ENCODE measurements at places on chromosomes 6 and 20.

- DNase-seq, result no peak
Observed at GRCh38 chr6:42302411-42302810, 84.8 kb upstream of the MRPS10 start.

DNA sequence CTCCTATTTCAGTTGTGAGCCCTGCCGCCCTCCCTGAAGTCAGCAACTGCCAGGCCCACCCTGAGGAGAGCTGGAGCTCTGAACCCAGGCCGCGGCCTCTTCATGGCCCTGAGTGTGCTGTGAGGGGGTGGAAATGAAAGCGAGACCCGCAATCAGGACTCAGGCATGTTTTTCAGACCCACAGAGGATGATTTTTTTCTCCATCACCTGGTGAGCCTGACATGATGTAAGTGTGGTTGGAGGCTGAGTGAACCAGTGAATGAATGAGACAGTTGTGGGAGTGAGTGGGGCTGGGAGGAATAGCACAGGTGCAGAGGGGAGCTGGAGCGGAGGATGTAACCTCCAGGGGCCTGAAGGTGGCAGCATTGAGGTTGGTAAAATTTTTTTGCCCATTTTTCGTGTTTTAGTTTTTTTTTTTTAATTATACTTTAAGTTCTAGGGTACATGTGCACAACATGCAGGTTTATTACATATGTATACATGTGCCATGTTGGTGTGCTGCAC lies 18.3 kb downstream of the RAET1L start:
- no peak for DNase-seq

- no peak for DNase-seq
Observed at GRCh38 chr6:802701-803100, 109.8 kb upstream of the EXOC2 start.

DNA sequence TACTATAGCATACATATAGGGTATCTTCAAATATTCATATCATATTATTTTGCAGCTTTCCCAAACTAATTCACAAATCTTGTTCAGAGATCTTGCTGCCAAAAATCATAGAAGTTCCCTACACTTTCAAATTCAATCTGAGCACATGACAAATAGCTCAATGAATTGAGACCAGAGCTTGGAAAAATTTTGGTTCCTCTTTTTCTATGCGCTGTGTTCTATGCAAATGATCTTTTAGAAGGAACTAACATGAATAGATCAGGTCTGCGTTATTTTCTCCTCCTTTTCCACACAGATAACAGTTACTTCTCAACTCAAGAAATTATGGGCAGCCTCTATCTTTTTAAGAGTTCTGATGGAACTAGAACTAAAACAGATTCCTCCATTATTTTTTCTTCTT lies 316.3 kb downstream of the ARHGAP18 start:
- no peak for DNase-seq

- DNase-seq, result no peak
Observed at GRCh38 chr6:87196275-87196842, 41.0 kb downstream of the ZNF292 start.

DNA sequence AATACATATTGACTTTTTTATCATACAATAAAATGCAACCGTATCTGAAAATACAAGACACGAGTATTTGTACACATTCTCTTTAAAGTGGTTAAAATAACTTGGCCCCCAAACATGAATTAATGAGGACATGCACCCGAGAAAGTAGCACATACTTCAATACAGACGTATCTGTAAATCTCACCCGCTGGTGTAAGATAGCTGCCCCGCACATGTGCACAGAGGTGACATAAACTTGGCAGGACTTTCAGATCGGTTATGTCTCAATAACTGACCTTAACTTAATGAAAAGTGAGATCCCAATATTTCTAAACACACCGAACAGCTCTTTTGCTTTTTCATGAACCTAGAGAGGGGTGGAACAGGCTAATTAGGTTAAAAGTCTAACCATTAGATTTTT lies 91.5 kb upstream of the RPS6KA2 start:
- DNase-seq, result no peak

- no peak for DNase-seq
Observed at GRCh38 chr20:4638826-4639225, 82.9 kb upstream of the PRND start.

GRCh38 chr6:150631283-150631983 lies 31.7 kb downstream of the PLEKHG1 start:
- DNase-seq, result no peak

DNA sequence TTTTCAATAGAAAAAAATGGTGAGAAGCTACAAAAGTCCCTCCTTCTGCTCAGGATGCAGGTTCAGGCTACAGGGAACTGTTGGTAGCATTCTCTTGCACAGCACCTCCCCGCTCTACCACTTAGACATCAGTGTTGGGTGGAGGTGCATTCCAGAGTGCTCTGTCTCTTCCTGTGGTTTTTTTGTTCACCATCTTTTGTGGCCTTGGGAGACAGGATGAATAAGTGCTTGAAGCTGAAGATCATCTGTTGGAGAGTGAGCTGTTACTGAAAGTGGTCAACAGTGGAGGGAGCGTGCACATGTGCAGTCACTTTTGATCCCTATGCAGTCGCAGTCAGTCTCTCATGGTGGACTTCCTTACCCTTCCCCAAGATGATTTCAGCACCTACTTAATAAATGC lies 16.6 kb upstream of the BTBD3 start:
- no peak for DNase-seq

GRCh38 chr6:123635144-123635543 lies 1.6 kb downstream of the TRDN start:
- DNase-seq, result no peak

- no peak for DNase-seq
Observed at GRCh38 chr20:61760731-61761130, 304.9 kb downstream of the TAF4 start.

DNA sequence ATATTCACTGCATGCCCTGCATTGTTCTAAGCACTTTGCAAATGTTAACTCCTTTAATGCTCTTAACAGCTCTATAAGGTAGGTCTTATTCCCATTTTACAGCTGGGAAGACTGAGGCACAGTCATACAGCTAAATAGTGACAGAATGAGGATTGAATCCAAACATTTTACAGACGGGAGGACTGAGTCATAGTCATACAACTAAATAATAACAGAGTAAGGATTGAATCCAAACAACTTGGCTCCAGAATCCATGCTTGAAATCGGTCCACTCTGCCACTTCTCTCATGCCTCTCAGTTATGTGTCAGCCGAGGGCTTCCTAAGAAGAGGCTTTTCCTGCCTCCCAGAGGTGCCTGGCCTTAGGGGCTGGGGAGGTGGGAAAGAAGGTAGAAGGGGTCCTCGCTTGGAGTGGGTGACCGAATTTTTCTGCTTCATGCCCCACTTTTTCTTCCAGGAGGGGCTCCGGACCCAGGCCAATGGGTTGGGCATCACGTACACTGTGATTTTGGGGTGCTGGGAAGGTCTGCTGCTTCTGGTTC lies 137.4 kb upstream of the RNF24 start:
- no peak for DNase-seq

- no peak for DNase-seq
Observed at GRCh38 chr6:20575704-20576451, 41.6 kb downstream of the CDKAL1 start.

DNA sequence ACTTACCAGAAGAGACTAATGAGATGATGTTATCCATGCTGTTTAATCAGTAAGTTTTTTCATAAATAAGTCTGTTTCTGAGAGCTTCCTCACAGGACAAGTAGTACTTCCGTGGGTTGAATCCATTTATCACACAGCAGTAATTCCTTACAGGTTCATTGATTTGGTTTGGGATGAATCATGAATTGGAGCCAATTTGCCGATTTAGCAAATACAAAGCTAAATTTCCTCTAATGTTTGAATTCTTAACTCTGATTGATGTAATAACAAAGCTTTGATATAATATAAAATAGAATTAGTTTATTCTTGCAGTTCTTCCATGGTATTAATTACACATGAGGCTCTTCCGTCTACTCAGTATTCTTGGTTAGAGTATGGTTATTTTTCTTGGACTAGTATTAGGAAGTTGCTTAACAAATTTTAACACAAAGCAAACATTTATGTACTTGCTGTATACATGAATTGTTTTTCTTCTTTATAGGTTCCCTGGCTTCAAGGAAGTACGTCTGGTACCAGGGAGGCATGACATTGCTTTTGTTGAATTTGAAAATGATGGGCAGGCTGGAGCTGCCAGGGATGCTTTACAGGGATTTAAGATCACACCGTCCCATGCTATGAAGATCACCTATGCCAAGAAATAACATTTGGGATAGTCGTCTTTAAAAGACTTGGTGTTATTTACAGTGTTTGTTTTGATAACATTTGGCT lies 7.6 kb upstream of the OTOR start:
- no peak for DNase-seq
